ENCODE measurements at places on chromosomes 2 and 18.

GRCh38 chr2:208807756-208808155, 401.2 kb downstream of the PTH2R start:
- DNase-seq: no peak

DNA sequence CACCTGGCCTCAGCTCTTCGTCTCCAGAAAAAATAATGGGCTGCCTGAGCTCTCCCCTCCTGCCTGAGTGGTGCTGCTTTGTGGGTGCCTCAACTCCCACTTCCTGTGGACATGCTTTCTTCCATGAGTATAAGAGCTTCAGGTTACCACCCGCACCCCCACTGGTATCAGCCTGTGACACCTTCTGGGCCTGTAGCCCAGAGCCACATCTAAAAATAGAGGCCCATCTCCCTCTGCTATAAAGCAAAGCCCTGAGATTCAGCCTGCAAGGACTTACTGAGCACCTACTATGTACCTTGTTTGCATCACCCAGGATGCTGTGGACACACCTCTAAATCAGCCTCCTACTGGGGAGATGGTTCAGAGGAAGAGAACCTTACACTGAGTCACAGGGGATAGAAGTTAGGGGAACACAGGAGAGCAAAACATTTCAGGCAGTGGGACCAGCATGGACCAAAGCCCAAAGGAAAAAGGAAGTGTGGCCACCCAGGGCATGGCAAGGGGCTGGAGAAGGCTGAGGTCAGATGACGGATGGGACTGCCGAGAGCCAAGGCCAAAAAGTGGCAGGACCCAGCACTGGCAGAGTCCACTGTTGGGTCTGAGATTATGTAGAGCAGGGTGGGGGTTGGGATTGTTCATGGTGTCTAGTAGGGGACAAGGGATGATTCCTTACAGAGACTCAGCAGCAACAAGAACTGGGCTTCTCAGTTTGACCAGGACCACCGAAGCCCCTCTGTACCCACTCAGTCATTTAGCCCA, 123.7 kb upstream of the PPP1CB start:
- no peak for DNase-seq

- no peak for DNase-seq
Observed at GRCh38 chr2:25972049-25972823, 10.1 kb downstream of the KIF3C start.

GRCh38 chr2:75428646-75429443, 131.9 kb downstream of the EVA1A start:
- no peak for DNase-seq

GRCh38 chr2:224883172-224883516, 159.1 kb downstream of the DOCK10 start:
- no peak for DNase-seq

- no peak for DNase-seq
Observed at GRCh38 chr2:181680055-181680936, at the start of gene NEUROD1. Gene NEUROD1 (minus strand): TSS chr2:181680517. CDS start chr2:181678860, 1,657 bp downstream.

DNA sequence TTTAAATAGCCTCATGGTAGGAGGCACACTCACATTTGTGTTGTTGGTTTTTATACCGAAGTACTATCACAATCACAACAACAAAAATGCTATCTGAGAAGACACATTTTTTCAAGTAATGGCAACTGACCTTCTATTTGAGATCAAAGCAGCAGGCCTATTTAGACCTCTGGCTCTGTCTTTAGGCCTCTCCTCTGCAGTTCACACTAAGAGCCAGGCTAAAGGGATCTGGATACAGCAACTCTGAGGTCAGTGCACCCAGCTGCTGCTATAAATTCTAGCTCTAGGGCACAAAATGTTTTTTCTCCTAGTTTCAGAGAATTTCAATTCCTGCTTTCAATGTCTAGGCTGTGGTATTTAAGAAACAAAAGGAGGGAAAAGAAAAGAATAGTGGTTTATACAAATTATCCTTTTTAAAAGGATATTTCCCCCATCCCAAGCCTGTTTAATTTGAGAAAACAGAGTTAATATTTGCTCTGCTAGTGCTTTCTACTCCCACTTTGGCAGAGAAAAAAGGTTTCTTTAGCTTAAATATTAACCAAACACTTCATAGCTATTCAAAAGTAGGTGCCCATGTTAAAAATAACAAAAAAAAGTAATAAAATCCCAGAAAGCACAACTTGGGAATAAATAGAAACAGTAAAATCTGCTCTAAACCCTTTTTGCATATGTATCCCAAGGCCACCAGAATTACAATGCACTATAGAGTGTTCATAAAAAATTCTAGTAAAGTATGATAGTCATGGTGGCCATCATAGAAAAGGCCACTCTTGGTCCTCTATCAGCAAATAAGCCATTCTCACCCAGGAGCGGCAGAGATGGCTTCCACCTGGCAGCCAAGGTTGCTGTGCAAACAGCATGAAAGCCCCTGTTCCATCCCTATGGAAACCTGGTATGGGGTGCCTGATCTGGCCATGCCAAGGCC, 293.6 kb upstream of the SESTD1 start:
- no peak for DNase-seq

- DNase-seq: peak; percentile 65
Observed at GRCh38 chr2:121197369-121198091, 87.5 kb downstream of the TFCP2L1 start.

- DNase-seq: no peak
Observed at GRCh38 chr2:222271854-222272253, 26.9 kb downstream of the PAX3 start.

DNA sequence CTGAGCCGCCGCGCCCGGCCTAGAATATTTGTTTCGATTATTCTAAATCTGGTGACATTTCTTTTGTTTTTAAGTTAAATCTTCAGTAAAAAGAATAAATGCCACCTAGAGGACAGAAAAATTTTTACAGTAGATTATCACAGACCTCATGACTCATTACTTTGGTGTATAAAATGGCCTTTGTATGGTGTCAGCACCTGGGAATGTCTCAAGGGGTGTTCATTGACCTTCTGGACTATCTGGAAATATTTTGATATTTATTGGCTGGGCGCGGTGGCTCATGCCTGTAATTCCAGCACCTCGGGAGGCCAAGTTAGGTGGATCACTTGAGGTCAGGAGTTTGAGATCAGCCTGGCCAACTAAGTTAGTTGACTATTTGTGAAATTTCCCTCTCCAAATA, 30.3 kb upstream of the SLC30A6 start:
- DNase-seq: no peak

- no peak for DNase-seq
Observed at GRCh38 chr2:64987956-64988419, 1.2 kb upstream of the SLC1A4 start.

Measured in amygdala (tissue), 56 donors.